ENCODE measurements at places on chromosomes 1 and 21. TPM values are rescaled to one million over a fixed set of nuclear protein-coding genes. Genes with fewer than 3 reads are reported as not detected.

GRCh38 chr1:200121421-200121820 lies 93.9 kb downstream of the NR5A2 start:
- no peak for DNase-seq

DNA sequence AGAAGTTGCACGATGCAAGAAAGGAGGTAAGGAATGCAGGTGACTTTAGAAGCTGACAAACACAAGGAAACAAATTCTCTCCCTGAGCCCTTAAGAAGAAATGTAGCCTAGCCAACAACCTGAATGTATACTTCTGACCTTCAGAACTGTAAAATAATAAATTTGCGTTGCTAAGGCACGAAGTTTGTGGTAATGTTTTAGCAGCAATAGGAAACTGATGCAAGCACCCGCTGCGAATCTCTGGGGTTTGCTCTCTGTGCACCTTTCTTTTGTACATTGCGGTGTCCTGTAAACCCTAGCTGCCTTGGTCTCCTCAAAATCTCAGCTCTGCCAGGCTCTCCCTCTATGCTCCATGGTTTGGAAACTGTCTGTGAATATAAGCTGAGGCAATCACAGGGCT lies 15.1 kb downstream of the CD53 start:
- DNase-seq, result no peak

- DNase-seq, result no peak
Measured at GRCh38 chr1:244111027-244111426, 59.9 kb downstream of the ZBTB18 start.

GRCh38 chr1:162062542-162063015 lies 6.9 kb upstream of the NOS1AP start:
- no peak for DNase-seq

DNA sequence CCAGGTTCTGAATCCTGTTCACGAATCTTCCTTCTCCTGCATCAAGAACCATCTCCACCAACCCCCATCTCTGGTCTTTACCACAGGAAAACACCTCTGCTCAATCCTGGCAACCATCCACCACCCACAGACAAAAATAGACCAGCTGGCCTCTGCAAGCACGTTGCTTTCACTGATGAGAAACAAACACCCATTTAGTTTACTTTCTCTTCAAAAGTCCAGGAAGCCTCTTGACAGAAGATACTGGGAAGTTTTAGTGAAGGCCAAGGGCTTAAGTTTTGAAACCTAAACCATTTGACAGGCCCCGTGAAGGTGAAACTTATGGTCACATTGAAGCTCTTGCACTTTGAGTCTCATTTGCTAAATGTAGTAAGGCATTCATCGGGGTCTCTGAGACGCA lies 122.6 kb upstream of the PPP2R5A start:
- DNase-seq, result peak; percentile 67

DNA sequence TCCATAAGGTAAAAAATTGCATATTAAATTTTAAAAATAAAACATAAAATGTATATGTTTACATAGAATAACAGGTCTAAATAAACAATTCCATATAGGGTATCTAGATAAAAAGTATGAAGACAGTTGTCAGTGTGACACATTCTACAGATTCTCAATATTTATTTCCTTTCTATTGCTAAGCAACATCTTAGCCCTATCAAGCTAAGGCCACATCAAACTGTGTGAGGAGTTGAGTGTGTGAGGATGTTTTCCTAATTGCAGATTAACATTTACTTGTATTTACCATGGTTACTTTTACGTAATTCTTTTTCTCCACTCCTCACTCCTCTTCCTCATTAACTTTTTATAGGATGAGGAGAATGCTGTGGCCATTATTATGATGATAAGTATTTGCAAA lies 41.9 kb upstream of the MCOLN3 start:
- no peak for DNase-seq

GRCh38 chr1:157697781-157698569 lies 2.6 kb downstream of the FCRL3 start:
- no peak for DNase-seq

Gene PDZK1IP1
- not detected for total RNA-seq

- no peak for DNase-seq
Measured at GRCh38 chr1:32220746-32221580, 1.2 kb downstream of the TMEM234 start.

DNA sequence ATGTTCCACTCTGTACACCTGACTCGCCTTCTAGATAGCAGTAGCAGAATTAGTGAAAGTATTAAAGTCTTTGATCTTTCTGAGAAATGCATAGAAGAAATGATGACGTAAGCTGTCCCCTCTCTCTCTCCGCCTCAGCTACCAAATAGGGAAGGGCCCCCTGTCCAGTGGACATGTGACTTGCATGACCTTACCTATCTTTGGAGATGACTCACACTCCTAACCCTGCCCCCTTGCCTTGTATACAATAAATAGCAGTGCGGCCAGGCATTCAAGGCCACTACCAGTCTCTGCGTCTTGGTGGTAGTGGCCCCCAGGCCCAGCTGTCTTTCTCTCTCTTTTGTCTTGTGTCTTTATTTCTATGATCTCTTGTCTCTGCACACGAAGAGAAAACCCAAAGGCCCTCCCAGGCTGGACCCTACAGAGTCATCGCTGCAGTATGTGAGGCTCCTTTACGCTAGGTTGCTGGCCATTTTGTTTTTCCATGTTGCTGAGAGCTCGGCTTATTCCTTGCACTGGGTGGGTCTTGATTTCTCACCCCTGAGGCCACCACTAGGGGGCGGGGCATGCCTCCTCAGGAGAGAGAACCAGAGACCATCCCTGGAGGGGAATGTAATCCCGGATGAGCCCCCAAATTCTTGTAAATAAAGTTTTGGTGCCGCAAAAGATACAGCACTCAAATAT lies 16.0 kb upstream of the ZBTB8B start:
- DNase-seq, result no peak

DNA sequence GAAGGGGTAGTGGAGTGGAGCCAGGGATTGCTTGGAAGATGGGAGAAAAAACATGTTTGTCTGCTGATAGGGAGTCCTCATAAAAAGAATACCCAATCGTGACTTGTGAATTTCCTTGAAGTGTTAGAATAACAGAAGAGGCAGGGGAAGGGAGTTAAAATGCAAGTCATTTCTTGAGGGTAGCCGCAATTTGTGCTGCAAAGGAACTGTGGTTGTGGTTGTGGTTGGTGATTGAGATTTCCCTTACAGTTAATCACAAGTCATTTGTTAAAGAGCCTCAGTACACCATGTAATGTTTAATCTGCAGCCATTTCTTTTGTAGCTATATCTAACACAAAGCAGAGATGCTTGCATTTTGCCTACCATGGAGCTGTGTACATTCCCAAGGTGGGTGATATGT lies 38.5 kb upstream of the EGLN1 start:
- no peak for DNase-seq

DNA sequence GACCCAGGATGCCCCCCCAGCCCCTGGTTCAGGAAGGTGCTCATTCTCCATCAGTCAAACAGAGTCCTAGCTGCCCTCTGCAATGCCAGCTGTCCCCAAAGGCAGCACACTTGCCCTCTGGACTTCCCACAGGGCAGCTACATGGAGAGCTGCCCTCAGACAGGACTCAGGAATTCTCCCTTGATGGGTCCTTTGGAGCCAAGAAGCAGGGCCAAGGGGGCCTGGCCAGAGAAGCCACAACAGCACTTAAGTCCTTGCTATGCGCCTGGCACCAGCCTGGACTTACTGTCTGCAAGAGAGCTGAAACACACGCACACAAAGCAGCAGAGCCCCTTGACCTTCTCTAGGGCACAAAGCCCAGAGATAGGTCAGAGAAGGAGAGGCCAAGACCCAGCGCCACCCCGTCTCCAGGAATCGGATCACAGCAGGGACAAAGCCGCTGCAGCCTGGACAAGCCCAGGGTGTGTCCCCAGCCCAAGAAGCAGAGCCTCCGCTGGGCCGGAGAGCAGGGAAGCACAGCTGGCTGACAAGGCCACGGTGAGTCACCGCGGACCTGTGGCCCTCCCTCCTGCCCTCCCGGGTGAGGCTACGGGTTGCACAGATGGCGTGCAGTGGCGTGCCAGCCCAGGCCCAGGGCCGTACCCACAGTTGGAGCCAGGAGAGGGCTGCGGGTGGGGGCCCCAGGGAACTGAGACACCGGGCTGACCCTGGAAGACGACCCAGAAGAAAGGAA lies 1.7 kb downstream of the WNT9A start:
- peak; percentile 96 for DNase-seq

GRCh38 chr1:64553285-64553684 lies 83.4 kb downstream of the CACHD1 start:
- no peak for DNase-seq

Gene S100A9
- total RNA-seq, result 205 TPM

DNA sequence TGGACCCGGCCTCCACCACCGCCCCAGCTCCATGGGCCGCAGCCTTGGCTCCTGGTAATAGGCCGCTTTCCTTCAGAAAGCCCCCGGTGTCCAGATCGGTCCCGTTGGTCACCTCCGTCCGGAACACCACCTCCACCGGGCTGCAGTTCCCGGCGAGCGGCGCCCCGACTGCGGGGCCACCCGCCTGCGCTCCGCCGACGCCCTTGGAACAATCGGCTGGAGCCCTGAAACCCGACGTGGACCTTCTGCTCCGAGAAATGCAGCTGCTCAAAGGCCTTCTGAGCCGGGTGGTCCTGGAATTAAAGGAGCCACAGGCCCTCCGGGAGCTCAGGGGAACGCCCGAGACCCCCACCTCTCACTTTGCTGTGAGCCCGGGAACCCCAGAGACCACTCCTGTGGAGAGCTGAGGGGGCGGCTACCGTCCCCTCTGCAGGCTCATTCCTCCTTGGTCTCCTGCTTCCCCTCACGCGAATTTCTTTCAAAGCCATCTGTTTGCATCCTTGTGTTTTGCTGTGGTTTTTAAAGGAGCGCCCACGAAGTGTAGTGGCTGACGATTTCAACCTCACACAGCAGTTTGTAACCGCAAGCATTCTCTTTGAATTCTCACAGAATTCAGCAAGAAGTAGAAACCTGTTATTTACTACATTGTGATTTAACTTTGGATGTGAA lies 6.0 kb downstream of the FCRLB start:
- no peak for DNase-seq

- no peak for DNase-seq
Measured at GRCh38 chr1:107820801-107821200, 144.2 kb downstream of the VAV3 start.

- peak; percentile 46 for DNase-seq
Measured at GRCh38 chr1:58922302-58923089, 138.6 kb upstream of the JUN start.

DNA sequence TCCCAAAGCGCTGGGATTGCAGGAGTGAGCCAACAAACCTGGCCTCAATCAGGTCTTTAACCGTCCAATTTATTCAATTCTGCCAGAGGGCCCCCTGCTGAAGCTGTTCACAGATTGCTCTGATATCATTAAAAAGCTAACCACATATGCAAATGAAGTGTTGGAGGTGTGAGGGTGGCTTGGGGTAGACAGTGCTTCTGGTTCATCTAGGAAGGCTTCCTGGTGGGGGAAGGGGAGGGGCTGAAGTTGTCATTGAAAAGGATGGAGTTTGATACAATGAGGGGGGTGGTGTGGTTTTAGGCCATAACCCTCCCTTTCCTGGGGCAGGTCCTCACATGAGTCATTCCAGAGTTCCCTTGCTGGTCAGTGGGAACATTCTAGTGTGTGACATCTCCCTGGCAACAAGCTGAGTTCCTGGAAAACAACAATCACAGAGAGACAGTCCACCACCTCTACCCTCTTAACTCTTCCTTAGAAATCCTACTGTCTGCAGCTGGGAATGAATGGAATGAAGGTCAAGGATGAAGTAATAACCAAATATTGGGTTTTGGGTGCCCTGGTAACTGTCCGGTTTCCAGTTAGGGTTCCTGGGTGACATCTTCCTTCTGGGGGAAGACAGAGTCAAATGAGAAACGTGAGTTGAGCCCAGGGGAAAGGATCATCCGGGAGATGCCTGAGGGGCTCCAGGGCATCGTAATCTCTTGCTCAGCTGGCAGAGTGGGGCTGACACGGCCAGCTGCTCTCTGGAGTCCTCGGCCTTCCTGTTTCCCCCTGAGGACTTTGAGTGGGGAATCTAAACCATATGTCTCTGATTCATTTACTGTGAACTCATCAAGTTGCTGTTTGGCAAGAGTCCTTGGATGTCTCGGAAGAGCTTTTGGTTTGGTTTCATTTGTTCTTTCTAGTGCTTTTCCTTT lies 32.2 kb downstream of the BATF3 start:
- no peak for DNase-seq

DNA sequence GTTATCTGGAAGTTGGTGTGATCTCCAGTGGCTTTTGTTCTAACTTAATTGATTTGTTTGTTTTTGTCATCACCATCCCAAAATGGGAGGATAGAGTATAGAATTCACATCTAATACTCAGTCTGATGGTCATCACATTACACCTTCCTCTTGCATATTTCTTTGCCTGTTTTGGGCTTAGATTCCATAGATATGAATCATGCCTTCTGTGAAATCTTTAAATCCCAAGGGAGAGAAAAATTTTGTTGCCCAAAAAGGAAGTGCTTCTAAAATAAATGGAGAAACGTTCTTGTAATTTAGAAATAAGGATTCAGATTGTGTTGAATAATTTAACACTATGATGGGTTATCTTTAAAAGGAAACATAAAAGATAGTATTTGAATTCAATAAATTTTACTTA lies 446.0 kb upstream of the LRRC7 start:
- DNase-seq, result no peak

GRCh38 chr1:39081271-39082009 lies 55.3 kb downstream of the NDUFS5 start:
- DNase-seq, result no peak

Gene LHX4
- not detected for total RNA-seq

DNA sequence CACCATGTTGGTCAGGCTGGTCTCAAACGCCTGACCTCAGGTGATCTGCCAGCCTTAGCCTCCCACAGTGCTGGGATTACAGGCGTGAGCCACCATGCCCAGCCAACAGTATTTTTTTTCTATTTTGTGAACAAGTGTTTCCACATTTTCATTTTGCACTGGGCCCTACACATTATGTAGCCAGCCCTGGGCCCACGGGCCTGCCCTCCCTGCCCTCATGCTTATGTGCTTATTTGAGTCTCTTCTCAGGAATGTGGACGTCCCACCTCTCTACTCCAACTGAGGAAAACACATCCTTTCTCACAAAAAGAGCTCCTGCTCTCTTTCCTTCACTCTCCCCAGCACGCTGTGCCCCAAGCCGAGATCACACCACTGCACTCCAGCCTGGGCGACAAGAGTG lies 13.5 kb upstream of the ZBED6 start:
- no peak for DNase-seq

Gene KRTAP11-1
- not detected for total RNA-seq
